ENCODE measurements at places on chromosomes 2 and 18. TPM values are rescaled to one million over a fixed set of nuclear protein-coding genes. Genes with fewer than 3 reads are reported as not detected.
A peak's percentile ranks its signal among the peaks of the same experiment; 100 is the strongest.

The IL36A gene
- total RNA-seq = not detected

The SMYD1 gene
- total RNA-seq = not detected

The CFAP221 gene
- 1.1 TPM for total RNA-seq

The ARHGAP25 gene
- total RNA-seq = 1.7 TPM

The FEV gene
- total RNA-seq = not detected

The GALR1 gene
- total RNA-seq = not detected

DNA sequence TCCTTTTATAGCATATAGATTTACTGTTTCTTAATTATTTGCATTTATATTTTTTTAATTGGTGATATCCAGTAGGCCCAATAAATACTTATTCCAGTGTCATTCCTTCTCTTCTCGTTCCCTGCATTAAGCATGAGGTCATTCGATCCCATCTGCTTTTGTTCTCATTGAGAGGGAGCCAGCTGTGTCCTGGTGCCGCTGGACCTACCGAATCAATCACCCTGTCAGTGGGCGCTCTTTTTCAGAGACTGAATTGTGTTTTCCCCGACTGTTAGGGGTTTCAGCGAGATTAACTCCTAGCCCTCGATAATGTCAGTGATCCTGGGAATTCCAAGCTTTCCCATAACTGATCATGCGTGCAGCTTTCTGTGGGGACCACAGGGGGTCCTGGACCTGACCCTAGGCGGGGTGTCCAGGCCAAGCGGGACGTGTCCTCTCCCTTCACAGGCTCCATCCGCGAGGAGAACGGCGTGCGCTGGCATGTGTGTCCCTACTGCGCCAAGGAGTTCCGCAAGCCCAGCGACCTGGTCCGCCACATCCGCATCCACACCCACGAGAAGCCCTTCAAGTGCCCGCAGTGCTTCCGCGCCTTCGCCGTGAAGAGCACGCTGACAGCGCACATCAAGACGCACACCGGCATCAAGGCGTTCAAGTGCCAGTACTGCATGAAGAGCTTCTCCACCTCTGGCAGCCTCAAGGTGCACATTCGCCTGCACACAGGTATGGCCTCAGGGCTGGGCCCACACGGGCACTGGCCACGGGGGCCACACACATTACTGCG, 72.4 kb downstream of the ZNF236 start:
- DNase-seq = no peak

- peak; percentile 71 for DNase-seq
Observed at GRCh38 chr2:237257471-237257951, 156.5 kb downstream of the COL6A3 start.

- DNase-seq = no peak
Observed at GRCh38 chr2:240718896-240719490, 27.3 kb downstream of the AQP12A start.

GRCh38 chr18:24386681-24387080, 10.9 kb downstream of the OSBPL1A start:
- DNase-seq = no peak

DNA sequence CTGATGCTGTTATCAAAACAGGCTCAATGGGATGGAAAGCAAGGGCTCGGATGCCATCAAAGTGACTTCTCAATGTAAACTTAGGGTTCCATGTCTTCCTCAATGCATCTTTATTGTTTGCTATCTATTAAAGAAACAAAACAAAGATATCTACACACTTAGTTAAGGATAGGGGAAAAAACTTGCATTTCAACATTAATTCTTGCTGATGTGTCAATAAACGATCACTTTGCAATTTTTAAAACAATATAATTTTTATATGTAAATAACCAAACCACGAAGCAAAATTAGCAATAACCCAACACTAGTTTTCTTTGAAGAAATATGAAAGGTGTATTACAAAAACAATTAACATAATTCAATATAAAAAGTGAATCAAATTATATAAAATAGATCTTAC, 96.7 kb downstream of the STRN start:
- no peak for DNase-seq

- no peak for DNase-seq
Observed at GRCh38 chr2:56688661-56689060, 504.9 kb downstream of the CCDC85A start.

DNA sequence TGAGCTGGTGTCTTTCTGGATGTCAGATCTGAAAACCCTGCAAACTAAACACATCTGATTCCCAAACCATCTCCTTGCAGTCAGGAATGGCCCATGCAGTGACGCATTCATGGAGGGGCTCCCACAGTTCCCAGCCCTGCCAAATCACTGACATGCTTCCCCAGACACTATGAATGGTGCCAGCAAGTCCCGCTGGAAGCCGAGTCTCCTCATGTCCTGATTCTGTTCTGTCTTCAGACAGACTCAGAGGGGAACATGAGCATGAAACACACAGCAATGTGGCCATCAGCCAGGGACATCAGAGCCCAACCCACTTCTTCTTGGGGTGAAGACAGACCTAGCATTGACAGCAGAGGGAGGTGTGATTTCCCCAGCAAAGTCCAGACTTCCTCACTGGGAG, 83.7 kb downstream of the TTC32 start:
- DNase-seq = no peak

- DNase-seq = no peak
Observed at GRCh38 chr2:174632841-174633622, 35.4 kb upstream of the WIPF1 start.

GRCh38 chr2:217935235-217935879, 67.4 kb downstream of the TNS1 start:
- no peak for DNase-seq

DNA sequence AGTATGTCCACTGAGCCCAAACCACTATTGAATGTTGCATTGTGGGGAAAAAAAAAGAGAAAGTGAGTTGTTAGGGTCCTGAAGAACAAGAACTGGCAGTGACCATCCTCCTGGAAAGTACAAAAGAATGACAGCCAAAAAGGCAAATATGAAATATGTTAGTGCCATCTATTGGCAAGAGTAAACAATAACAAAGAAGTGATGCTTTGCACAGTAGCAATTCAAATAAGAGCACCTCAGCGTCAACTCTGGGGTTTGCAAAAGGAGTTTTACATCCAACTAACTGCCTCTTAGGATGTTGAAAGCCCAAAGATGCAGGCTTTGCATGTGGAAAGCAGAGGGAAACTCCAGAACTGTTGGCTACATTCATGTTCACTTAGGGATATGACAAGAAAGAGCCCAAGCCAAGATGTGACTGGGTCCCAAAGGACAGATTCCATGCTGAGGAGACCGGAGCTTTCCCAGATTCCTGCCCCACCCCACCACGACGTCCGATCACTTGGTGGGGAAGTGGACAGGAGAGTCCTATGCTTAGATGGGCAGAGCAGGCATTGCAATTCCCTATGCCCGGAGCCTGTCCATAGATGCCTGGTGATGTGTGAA, 15.6 kb downstream of the TRABD2A start:
- DNase-seq = no peak

- DNase-seq = no peak
Observed at GRCh38 chr2:168396131-168396530, 59.9 kb upstream of the CERS6 start.

Measured in pulmonary artery endothelial cell (primary cell).